Umbilical cord (tissue), 2 donors: ENCODE measurements at places on chromosomes 5 and 9.

GRCh38 chr5:156582193-156582598 is 255.2 kb downstream of the SGCD start:
- DNase-seq, result no peak

DNA sequence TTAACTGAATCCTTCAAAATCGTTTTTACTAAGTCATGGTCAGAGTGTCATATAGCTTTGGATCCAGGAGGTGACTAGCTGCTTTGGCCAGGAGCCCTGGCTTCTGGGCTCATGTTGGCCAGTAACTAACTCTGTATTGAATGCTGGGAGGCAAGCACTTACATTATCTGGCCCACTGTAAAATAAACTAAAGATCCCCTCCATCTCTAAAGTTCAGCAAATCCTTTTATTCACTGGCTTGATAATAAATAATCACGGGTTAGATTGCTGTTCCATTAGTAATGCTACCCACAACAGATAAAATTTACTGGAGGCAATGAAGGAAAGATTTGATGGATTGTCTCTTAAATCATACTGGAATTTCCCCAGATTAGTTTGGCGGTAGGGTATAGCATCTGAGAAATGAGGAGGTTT is 382.2 kb upstream of the TLE4 start:
- DNase-seq, result peak; percentile 93

GRCh38 chr9:110911659-110912418 is 126.4 kb downstream of the LPAR1 start:
- DNase-seq, result no peak

- no peak for DNase-seq
These were observed 220.6 kb downstream of the FBN2 start for GRCh38 chr5:128317481-128317880.

GRCh38 chr5:65695896-65696295 is 26.0 kb downstream of the SGTB start:
- no peak for DNase-seq

- DNase-seq, result peak; percentile 88
These were observed 20.8 kb downstream of the MINAR2 start for GRCh38 chr5:129768735-129769134.

DNA sequence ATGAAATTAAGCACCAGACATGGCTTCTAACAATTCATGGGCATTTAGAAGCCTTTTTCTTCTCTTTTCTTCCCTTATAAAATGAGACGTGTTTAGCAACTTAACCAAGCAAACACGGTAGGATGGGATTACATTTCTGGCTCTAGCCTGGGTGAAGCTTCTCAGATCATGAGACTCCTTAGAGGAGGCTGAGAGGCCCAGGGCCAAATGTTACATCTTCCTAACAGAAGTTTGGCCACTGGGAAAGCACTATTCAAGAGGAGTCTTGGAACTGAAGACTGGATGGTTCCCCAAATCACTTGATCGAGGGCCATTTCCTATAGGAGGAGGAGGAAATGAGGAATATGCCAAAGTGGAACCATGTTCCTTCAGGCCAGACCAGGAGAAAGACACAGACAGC is 1.9 kb downstream of the GABRP start:
- no peak for DNase-seq
